ENCODE measurements at places on chromosomes 6 and 20. TPM values are rescaled to one million over a fixed set of nuclear protein-coding genes. Genes with fewer than 3 reads are reported as not detected.
A peak's percentile ranks its signal among the peaks of the same experiment; 100 is the strongest.

DNA sequence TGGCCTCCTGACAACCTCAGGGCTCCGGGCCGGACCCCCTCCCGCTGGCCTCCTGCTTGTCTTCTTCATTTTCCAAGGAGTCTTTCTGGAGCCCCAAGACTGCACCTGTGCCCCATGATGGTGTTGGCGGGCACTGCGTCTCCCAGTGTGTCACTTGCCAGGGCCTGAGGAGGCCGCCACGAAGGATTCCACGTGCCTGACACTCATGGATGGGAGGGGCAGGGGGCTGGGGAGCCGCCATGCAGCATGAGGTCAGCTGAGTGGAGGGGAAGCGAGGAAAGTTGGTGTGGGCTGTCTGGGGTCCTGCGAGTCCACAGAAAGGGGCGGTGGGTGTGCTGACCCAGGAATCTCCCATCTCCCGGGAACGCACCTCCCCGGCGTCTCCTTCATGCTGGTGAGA, 165.7 kb downstream of the SMOC2 start:
- no peak overlapping the region for H3K4me3 ChIP-seq
- no peak overlapping the region for H3K27ac ChIP-seq
- no peaks in the 10 kb centered on the region for H3K4me1 ChIP-seq
- no peaks in the 10 kb centered on the region for H3K36me3 ChIP-seq

GRCh38 chr6:155786528-155786927, 330.9 kb upstream of the NOX3 start:
- H3K4me1 ChIP-seq: no peaks in the 10 kb centered on the region
- H3K27ac ChIP-seq: no peak overlapping the region
- H3K27me3 ChIP-seq: no peaks in the 10 kb centered on the region

DNA sequence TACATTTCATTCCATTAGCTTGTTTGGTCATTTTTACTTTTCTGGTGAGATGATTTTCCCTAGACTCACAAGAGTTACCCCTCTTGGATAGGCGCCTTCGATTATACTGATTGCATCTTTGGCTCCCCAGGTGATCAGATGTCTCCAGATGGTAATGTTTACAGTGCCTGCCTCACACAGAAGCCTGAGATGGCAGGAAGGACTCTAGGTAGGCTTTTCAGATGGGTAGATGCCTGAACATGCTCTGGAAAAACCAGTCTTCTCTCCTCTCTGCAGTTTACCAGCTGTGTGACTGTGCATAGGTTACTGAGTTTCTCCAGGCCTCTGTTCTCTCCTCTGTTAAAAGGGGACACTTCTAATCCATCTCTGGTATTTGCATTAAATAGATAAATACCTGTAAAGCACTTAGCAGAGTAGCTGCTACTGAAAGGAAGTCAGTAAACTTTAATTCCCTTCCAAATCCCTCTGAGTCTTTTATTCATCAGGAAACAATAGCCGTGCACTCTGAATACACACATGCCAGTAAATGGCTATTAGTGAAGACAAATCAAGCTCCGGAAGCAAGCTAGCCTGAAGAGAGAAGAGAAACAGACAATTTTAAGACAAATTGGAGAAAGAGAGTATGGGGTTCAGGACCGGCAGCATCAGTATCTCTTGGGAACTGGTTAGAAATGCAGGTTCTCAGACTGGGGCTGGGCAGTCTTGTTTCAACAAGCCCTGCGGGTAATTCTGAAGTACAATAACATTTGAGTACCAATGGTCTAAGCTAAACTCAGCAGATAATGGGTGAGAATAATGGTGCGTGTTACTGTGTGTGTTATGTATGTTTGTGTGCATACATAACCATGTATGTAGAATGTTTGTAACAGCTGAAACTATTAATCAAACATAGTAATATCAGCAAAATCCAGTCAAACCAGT, 139.4 kb downstream of the UST start:
- no peaks in the 10 kb centered on the region for H3K27me3 ChIP-seq
- H3K36me3 ChIP-seq: no peaks in the 10 kb centered on the region
- no peak overlapping the region for H3K4me3 ChIP-seq
- H3K4me1 ChIP-seq: no peaks in the 10 kb centered on the region
- H3K27ac ChIP-seq: no peak overlapping the region

- peaks cover 23% of the 10 kb centered on the region for H3K4me1 ChIP-seq
- no peaks in the 10 kb centered on the region for H3K36me3 ChIP-seq
- DNase-seq: peak; percentile 23
- peak overlapping the region; percentile 46 for H3K27ac ChIP-seq
These were observed 11.5 kb upstream of the CCDC170 start for GRCh38 chr6:151482290-151482689.

RANBP9 gene
- total RNA-seq: 51.1 TPM

SLC2A4RG gene
- total RNA-seq: 121 TPM
